Right renal pelvis (tissue), 4 donors: ENCODE measurements at places on chromosomes 2 and 18.

DNA sequence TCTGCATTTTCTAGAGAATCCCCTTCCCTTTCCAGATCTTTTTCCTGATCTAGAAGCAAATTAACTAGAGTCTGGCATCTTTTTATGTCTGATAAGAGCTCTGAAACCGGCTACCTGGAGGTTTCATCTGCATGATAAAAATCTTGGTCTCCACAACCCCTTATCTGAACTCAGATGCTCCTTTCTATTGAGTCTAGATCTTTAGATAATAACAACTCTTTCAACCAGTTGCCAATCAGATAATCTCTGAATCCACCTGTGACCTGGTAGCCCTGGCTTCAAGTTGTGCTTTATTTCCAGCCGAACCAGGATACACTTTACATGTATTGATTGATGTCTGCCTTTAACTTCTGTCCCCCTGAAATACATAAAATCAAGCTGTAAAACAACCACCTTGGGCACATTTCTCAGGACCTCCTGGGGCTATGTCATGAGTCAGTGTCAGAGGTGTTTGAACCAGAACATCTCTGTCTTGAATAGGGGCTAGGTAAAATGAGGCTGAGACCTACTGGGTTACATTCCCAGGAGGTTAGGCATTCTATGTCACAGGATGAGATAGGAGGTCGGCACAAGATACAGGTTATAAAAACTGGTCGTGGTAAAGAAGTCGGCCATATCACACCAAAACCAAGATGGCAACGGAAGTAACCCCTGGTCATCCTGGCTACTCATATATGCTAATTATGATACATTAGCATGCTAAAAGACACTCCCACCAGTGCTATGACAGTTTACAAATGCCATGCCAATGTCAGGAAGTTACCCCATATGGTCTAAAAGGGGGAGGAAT, 20.8 kb downstream of the RALBP1 start:
- DNase-seq, result no peak

GRCh38 chr2:194815475-194815874, 841.6 kb upstream of the SLC39A10 start:
- no peak for DNase-seq

GRCh38 chr2:19256121-19256601, 102.3 kb downstream of the OSR1 start:
- DNase-seq, result peak; percentile 16

GRCh38 chr2:200216310-200216709, 90.2 kb upstream of the SPATS2L start:
- DNase-seq, result no peak

DNA sequence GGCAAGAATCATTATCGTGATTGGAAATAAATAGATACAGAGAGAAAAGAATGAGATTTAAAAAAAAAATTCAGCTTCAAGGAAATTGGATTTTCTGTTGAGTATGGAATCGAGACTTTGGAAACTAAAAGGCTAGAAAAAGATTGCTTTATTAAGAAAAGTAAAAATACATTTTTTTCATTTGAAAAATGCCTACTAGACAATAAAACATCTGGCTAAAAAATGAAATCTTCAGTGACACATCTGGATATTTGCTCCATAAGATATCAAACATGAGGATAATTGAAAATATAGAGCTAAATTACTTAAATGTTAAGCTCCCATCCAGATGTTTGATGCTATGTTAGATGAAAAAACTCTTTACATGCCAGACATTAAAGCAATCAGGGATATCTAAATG, 879.5 kb downstream of the TSN start:
- no peak for DNase-seq
